ENCODE measurements at places on chromosomes 5 and 9.

- no peak for DNase-seq
Observed at GRCh38 chr5:34580983-34581382, 75.1 kb upstream of the RAI14 start.

GRCh38 chr5:143560378-143560777 lies 156.9 kb upstream of the NR3C1 start:
- DNase-seq = no peak

GRCh38 chr5:161410640-161411039 lies 135.9 kb downstream of the GABRB2 start:
- no peak for DNase-seq

- DNase-seq = no peak
Observed at GRCh38 chr5:65440456-65440855, 41.3 kb downstream of the ADAMTS6 start.

GRCh38 chr9:91403665-91404543 lies 19.7 kb downstream of the NFIL3 start:
- DNase-seq = no peak

- DNase-seq = no peak
Observed at GRCh38 chr5:88873447-88873846, 9.5 kb downstream of the MEF2C start.

DNA sequence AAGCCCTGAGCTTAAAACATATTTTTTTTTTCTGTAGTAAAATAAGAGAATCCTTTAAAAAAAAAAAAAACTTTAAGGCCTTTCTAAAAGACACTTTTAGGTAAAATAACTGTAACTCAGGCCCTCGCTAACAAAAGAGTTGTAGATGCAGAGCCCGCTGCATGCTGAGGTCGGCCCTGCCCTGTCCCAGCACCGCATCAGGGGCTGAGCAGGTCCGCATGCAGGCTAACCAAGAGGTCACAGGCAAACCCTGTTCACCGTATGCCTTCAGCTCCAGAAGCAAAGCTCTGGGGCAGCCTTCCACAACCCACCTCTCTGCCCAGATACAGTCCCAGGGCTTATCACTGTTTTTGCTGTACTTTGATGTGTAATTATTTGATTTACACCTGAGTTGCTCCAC lies 216.1 kb downstream of the GNA14 start:
- no peak for DNase-seq

DNA sequence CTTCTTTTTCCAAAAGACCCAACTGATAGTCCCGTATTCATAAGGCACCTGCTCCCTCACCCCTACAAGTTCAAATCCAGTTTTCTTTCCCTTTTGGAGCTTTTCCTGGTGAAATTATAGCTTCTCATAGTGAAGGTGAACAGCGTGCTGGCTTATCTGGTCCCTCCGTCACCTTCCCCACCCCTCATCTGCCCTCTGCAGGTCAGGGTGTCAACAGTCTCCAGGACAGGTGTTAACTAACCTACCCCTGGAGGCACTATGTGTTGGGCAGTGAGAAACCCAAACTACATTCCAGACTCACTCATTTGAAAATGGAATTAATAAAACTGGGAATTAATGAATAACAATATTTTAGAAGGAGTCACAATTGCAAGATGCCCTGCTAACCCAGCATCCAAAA lies 109.0 kb upstream of the TAS2R1 start:
- DNase-seq = no peak

GRCh38 chr5:87770016-87770570 lies 357.4 kb upstream of the CCNH start:
- DNase-seq = no peak

DNA sequence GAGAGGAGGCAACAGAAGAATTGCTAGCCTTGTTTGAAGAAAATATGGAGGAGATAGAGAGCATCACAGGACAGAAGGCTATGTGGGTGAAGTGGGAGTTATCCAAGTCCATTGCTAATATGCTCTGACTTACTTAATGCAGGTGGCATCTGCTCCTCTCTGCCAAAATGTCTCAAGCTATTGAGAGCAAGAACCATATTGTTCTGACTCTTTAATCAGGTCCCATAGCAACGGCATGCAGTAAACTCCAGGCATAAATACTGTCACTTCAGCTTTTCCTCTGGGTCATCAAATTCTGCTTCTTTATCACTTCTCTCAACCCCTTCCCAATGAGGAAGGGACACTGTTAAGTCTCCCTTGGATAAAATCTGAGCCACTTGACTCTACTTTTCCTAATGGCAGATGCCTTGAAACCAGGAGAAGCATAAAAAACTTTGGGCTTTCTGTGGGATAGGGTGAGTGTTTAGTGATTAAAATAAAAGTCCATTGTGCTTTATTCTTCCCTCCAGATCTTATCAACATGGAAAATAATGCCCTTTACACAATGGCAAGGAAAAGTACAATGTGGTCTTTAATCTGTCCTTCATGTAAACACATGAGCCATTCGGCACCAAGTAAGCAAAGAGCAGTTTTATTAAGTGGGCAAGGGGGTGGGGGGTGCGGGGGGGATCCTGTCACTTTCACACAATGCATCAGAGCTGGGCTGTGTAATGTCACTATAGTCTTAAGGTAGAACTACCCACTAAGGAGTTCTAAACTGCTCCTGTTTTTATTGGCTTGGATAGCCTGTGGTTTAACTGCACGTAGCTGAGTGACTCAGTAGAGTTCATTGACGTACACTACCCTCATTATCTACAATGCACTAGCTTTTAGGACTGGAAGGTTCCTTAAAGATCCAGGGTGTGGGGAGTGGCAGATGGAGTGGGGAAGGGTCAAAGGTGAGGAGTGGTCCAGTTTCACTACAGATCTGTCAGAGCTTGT lies 71.0 kb upstream of the TARS1 start:
- no peak for DNase-seq

- DNase-seq = no peak
Observed at GRCh38 chr5:119358530-119358900, 2.7 kb downstream of the TNFAIP8 start.

DNA sequence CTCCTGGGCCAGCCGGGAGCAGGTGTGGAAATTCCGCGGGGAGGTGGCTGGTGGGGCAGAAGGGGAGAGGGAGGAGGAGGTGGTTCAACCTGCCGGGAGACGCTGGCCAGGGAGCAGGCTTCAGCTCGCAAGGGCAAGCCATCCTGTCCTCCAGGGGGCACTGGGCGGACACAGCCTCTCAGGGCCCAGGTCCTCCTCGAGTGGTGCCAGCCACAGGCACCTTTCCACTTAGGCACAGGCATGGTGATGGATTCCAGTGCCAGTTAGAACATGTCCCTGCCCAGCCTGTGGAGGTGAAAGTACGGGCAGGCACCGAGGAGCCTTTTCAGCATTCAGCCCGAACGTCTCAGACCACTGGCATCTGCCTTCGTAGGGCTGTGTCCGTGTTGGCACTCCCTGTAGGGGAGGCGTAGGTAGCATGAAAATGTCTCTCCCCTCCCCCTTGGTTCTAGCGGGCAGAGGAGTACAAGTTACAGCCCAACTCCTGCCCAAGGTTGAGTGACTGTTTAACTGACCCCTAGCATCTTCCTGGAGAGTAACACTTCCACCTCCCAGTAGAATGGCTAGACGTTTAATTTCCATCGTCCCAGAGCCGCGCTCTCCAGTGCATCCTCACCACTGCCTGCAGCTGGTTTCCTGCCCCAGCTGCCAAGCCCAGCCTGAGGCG lies 48.9 kb downstream of the DAB2IP start:
- peak; percentile 18 for DNase-seq

DNA sequence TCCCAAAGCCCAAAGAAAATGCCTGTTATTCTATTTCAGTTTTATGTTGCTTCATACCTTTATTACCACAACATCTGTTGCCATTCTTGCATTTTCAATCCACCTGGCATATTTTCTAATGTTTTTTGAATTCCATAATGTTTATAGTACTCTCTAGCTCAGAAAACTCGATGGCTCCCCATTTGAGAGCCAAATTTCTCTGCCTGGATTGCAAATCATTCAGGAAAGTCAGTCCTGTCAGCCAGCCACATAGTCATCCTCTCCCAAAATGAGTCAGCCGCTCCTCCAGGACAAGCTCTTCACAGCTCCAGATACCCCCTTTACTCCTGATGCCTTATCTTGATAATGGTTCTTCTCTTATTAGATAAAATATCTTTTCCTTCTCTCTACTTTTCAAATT lies 78.2 kb upstream of the ADCY2 start:
- no peak for DNase-seq

DNA sequence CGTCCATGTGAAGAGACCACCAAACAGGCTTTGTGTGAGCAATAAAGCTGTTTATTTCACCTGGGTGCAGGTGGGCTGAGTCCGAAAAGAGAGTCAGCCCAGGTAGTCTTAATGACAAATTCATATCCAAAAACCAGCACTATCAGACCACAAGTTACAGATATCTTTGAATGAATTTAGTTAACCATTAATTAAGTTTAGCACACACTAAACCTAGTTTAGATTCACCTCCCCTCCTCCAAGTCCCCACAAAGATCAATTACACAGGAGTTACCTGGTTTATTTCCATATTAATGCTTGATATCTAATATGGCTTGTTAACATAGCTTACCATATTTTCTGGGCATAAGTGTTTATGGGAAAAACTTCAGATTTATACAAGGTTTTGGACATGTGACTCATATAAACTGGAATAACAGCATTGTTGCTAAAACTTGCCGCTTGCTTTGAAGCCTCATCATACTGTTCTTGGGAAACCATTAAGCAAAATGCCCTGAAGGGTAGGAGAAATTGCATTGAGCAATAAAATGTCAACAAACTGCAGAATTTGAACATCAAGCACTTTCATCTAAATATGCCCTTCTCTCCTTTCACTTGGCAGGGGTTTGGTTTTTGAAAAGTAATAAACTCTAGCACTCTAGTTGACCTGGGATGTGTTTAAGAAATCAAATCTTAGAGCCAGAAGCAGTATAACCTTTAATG lies 166.9 kb downstream of the SNCAIP start:
- no peak for DNase-seq

DNA sequence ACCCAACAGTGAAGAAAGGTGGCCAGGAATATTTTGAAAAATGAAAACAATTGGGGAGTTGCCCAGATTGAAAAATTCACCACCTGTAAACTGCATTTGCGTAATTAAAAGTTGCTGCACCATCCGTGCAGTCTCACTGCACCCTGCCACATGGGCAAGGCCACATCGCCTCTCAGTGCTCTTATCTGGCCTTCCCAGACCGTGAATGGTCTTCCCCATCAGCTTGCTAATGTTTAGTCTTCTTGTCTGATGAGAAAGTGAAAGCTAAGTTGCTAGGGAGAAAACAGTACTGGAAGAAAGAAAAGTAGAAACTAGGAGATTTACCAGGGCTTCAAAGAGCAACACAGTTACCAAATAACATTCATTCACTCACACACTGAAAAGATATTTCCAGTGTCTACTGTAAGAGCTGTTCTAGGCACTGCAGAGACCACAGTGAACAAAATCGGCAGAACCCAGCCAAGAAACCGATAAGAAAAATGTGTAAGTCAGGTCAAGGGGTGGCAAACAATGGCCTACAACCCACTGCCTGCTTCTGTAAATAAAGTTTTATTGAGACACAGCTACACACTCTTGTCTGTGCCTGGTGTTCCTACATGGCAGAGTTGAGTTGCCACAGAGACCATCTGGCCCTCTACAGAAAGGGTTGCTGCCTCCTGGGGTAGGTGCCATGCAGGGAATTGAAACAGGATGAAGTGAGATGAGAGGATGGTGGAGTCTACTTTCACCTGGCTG lies 51.2 kb upstream of the CTSL start:
- DNase-seq = no peak

GRCh38 chr5:170420806-170421412 lies 31.7 kb upstream of the KCNMB1 start:
- DNase-seq = peak; percentile 32

DNA sequence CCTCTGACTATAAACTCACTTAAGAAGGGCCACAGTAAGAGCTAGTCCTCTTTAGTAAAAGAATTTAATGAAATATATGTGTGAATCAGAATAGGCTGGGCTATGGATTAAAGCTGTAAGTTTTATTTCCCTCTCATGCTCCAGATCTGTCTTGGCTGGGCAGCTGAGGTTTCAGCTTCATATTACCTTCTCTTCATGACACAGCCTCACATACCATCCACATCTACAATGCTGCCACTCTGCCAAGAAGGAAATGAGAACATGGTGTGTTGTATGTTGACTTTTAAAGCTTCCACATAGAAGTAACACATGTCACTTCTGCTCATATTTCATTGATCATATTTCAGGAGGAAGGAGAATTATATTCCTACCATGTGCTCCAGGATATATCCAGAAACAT lies 776.0 kb upstream of the ACO1 start:
- DNase-seq = no peak

DNA sequence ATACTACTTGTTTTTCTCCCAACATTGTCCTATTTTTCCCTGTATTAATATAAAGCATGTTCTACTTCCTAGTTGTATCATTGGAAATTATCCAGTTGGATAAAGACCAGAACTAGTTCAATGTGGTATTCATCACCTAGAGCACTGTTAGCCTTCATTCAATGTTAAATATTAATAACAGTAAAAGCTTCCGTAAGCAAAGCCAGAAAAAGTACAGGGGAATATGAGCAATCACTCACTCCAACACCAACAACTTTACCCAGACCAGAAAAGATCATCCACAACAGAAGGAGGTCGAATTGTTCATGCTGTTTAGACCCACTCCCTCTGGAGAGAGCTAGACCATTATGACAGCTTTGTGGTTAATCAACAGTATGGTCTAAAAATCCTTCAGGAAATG lies 728.4 kb downstream of the MAT2B start:
- DNase-seq = no peak

- DNase-seq = no peak
Observed at GRCh38 chr5:135743705-135744411, 90.6 kb upstream of the SLC25A48 start.

GRCh38 chr5:142391058-142391845 lies 66.4 kb upstream of the SPRY4 start:
- no peak for DNase-seq

GRCh38 chr9:96447406-96447805 lies 2.6 kb upstream of the HABP4 start:
- DNase-seq = no peak

DNA sequence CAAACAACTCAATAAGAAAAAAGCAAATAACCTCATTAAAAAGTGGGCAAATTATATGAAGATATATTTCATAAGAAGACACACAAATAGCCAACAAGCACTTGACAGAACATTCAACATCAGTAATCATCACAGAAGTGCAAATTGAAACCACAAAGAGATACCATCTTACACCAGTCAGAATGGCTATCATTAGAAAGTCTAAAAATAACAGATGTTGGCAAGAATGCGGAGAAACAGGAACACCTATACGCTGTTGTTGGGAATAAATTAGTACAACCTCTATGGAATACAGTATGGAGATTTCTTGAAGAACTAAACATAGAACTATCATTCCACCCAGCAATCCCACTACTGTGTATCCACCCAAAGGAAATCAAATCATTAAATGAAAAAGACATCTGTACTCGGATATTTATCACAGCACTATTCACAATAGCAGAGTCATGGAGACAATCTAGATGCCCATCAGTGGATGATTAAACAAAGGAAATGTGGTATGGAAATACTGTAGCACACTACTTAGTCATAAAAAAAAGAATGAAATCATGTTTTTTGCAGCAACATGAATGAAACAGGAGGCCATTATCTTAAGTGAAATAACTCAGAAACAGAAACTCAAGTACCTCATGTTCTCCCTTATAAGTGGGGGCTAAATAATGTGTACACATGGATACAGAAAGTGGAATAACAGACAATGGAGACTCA lies 106.8 kb upstream of the FST start:
- no peak for DNase-seq

- DNase-seq = no peak
Observed at GRCh38 chr5:94310833-94311232, 307.6 kb downstream of the KIAA0825 start.

GRCh38 chr9:128529191-128529590 lies 23.2 kb upstream of the SPTAN1 start:
- no peak for DNase-seq

Measured in stimulated activated CD4-positive, alpha-beta T cell treated with anti-CD3 and anti-CD28 coated beads, Interleukin-4, amount 100 ng/mL, for 48 hours (primary cell).